ENCODE measurements at places on chromosomes 12 and 14.
A peak's percentile ranks its signal among the peaks of the same experiment; 100 is the strongest.

- no peak for DNase-seq
These were observed 1.1 kb downstream of the WDR20 start for GRCh38 chr14:102140750-102141145.

- no peak for DNase-seq
These were observed 194.4 kb upstream of the PPFIA2 start for GRCh38 chr12:81953541-81953940.

GRCh38 chr14:72619881-72620280 lies 274.0 kb downstream of the DPF3 start:
- DNase-seq: no peak

DNA sequence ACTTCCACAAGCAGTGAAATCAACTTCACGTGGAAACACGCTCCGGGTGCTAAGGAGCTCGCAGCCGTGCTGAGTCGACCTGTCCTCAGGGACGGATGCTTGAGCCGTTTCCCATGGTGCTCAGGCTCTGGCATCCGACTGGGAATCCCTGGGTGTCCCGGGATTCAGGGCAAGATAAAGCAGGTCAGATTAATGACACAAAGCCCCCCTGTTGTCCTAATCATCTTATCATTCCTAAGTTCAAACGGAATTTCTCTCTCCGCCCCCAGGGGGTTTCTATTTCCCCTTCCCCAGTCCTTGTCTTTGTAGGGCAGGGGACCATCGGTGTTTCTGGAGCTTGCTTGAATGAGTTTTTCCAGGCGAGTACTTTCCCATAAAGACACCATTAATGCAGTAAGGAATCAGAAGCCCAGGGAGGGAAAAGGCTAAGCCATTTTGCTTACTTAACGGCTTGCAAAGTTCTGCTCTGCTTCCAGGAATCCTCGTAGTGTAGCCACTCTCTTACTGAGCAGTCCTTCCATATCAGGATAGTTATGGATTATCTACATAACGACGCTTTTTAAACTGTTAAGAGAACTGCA lies 116.5 kb downstream of the TMEM132C start:
- no peak for DNase-seq

- DNase-seq: no peak
These were observed 68.1 kb upstream of the OTOGL start for GRCh38 chr12:80031229-80031628.

DNA sequence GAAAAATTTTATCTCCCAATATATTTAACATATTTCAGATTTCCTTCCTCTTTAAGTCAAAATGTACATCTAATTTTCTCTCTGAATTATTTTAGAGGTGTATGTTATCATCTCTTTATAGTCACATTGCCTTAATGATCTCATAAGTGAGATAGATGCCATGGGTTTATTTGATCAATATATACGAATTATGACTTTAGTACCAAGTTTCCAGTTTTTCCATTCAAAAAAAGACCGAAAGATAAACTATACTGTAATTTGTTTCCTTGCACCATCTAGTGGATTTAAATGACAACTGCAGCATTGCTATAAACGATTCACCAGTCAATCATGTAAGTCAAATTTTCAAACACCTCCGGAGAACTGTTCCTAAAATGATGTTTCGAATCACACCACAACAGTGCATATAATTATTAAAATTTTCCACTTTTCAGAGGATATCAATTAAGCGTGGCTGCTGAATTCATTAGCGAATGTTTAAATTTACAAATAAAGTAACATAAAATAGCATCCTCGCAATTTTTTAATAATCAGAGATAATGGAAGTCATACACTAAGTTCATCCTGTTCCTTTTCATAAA lies 419 bp upstream of the ATXN7L3B start:
- DNase-seq: peak; percentile 48

- no peak for DNase-seq
These were observed 37.4 kb downstream of the SLC6A15 start for GRCh38 chr12:84875241-84875640.

DNA sequence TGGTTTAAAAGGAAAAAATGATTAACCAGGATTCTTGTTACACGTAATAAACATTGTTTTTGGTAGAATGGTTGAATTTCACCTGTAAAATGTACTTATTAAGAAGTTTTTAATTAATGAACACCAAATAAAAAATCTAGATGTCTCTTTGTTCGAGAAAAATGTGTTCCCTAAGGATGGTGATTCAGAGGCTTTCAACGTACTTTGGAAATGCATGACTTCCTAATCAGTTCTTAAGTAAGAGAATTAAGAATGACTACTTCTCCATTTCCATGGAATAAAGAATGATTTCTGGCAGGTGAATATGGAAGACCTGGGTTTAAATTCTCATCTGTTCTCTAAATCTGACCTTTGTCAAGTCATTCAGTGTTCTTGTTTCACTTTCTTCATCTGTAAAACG lies 428.6 kb downstream of the KCNH5 start:
- DNase-seq: no peak

- DNase-seq: no peak
These were observed at the start of gene LRIG3 for GRCh38 chr12:58920102-58920960. TSS of gene LRIG3 (minus strand) at chr12:58920504. CDS start at chr12:58920235, 269 bp downstream.

DNA sequence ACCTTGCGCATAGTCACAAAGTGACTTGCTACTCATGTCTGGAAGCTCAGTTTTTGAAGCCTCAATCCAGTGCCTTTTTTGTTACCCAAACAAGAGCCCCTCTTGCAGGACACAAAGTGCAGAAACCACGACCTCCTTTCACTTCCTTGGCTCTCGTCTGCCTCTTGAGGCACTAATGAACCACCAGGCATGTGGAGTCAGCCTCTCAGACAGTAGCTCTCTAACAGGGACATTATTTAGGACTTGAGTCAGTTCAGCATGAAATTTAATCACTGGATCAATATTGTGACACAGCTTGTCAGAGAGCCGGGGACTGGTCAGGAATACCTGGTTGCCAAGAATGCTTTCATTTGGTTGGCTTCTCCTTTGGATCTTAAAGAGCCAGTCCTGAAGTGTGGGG lies 46.7 kb downstream of the HSPB8 start:
- DNase-seq: no peak

GRCh38 chr14:33730156-33730555 lies 220.7 kb downstream of the EGLN3 start:
- DNase-seq: no peak

DNA sequence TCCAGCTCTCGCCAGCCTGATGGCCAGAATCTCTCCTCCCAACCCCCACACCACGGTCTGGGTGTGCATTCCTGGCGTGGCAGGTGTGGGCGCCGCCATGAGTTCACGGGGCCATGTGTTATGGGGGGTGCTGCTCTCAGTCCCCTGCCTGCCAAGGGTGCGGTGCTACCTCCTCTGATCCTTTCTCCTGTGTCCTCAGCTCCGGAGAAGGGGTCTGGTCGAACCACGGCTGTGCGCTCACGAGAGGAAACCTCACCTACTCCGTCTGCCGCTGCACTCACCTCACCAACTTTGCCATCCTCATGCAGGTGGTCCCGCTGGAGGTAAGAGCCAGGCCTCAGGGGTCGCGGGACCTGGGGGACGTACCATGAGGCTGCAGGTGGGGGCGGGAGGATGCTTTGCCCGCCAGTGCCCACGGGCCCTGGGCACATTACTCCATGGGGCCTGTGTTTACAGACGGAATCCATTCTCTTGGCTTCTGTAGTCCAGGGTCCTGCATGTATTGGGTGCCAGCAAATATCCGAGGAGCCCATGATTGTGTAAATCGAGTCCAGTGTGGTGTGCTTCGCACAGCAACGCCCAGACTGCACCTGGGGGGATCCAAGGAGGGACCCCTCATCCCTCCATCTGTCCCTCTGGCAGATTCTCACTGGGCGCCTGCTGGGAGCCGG lies 130.8 kb downstream of the ADGRD1 start:
- no peak for DNase-seq

DNA sequence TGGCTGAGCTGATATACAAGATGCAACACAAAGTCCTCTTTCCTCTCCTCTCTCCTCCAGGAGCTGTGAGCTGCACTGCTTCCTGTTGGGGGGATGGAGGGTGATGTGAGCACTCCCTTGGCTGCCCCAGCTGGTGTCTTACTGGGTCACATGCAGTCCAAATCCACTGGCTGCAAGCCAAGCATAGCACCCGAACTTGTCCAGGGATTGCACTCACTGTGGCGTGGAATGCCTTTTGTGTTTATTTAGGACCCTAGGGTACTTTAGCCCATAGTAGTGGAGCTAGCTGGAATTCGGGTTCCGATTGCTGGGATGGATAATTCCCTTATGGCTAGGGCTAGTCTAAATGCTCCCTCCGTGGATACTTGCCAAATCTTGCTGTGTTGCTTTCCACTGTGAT lies 424.9 kb upstream of the SYT1 start:
- no peak for DNase-seq

DNA sequence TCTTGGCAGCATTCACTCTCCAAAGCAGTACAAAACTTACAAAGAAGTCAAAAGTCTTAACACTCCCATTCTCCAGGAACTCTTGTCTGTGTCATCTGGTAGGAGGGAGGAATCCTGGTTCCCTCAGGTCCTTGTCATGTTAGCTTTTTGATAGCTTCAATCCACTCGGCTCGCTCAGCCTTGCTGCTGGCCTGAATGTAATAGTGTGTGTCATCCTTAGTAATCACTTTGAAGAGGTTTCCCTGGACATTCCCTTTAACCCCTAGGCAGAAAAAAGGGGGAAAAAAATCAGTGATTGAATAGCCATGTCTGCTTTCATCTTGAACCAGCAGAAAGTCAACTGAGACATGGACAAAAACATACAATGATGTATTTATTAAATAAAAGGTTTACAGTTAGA lies 24.8 kb downstream of the PLEK2 start:
- DNase-seq: no peak

DNA sequence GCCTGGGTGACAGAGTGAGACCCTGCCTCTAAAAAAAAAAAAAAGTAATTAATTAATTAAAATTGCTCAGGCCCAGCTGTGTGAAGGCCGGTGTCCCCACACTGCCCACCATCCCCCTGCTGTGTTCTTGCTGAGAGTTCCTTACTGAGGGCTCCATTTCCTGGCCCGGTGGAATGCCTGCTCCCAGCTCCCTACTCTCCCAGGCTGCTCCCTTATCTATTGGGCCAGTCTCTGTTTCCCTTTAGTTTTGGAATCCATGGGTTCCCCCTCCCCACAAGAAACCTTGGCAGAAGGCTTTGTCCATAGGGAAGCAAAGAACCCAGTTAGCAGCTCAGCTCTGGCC lies 19.0 kb downstream of the MLXIP start:
- DNase-seq: no peak

- no peak for DNase-seq
These were observed 1322.1 kb downstream of the TMEM121 start for GRCh38 chr14:106848330-106849121.

All from GM12878 (cell line).